Activated CD8-positive, alpha-beta memory T cell treated with anti-CD3 and anti-CD28 coated beads for 4 hours (primary cell): ENCODE measurements at places on chromosomes 7 and 10.
A peak's percentile ranks its signal among the peaks of the same experiment; 100 is the strongest.

- DNase-seq = no peak
Observed at GRCh38 chr10:95035332-95036295, 33.7 kb downstream of the CYP2C8 start.

DNA sequence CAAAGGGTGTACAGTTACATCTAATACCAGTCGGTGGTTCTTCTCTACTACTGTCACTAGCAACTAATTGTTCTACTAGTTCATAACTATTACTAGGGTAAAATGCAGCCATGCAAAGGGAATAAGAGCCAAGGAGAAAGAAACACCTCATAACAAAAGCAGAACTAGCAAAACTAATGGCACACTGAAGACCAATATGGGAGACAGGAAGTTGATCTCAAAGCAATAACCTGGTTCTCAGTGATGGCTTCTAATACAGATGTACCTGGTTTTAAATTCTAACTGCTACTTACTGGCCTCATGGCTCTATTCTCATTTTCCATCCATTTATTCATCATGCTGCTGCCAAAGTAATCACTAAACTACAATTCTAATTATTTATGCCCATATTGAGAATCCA is 170.3 kb downstream of the SEMA3E start:
- DNase-seq = no peak

DNA sequence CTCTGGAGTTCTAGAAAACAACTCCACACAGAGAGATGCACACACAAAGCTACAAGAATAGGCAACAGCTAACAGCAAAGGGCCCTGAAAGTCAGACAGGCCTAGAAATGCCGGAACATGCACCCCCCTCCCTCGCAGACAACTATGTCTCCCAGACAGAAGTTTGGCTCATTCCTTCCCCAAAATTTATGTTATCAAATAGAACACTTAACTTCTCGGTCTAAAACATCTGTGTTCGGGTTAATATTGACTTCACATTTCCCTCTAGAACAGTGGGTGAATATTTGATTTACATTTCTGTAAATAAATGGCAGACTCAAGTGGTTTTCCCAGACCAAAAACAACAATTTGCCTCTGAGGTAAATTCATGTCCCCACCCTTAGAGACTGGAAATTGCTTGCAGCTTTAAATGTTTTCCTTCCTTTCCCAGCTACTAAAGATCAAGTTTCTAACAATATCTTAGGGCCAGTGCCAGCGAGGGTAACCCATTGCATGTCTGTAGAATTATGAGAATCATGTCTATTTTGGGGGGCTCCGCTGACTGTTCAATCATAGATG is 92.5 kb upstream of the INHBA start:
- no peak for DNase-seq

DNA sequence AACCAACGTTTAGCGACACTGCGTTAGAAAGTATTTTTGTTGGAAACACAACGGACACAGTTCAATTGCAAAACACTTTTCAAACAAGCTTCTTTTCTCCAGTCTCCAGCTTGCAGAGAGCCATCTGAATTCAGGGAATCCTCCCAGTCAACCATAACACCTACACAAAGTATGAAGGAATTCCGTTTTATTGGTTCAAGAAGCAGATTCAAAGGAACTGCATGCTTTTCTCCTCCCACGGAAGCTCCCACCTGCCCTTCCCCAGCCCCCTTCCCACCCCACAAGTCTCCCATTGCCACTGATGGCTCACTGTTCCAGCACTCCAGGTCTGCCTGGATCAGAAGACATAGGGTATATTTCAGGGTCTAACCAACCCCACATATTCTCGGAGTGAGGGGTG is 190.6 kb upstream of the TCF7L2 start:
- no peak for DNase-seq

DNA sequence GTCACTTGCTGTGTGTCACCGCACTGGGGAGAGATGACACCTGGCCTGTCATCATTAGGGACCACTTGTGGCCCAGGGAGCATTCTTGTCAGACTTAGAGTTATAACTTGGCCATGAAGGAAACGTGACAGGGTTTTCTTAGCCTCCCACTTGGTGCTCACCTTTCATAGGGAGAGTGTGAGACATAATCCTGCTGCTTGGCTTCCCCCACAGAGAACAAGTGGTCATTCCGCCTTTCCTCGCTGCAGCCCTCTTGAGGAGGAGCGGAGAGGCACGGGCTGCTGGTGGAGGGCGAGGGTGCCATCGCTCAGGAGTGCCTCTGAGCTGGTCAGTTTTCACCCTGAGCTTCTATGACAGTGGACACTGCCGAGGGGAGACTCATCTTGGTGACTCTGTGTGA is 125.0 kb upstream of the GJD4 start:
- no peak for DNase-seq

GRCh38 chr10:60905580-60905979 is 38.4 kb downstream of the RHOBTB1 start:
- DNase-seq = no peak

DNA sequence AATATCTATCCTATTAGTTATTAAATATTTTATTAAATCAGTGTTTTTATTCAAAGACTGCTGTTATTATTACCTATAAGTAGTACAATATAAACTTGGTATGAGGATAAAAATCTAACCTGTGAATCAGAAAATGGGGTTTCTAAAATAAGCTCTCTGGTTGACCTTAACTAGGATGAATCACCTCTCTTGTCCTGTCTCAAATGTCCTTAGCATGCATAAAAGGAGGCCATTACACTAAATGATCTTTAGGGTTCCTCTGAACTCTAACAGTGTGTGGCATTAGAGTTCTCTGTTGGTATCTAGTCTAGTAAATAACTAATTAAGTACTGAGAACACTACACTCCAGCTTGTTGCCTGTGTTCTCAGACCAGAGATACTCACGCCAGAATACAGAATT is 143.1 kb upstream of the LRRTM3 start:
- DNase-seq = no peak

GRCh38 chr7:142642316-142642715 is 107.0 kb upstream of the PRSS1 start:
- no peak for DNase-seq

DNA sequence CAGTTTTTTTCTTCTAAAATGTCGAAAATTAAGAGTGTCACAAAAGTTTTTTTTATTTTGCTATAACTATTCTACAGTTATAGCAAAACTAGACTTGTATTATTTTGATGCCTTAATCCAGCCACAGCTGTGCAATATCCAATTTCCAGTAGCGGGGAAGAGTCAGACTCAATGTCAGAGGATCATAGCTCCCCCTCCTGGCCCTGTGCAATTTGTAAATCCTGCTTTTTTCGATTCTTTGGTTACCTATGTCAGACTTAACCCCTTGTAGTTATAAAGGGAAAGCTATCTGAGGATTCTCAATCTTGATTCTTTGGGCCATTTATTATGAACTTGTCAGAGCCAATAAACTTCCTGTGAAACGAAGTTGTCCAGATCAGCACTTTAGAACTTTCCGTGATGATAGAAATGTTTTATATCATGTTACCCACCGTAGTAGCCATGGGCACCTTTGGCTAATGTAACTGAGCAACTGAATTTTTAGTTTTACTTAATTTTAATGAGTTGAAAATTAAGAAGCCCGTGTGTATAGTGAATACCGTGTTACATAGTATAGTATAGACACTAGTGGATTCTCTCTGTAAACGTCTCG is 87.7 kb upstream of the PRKCQ start:
- no peak for DNase-seq

- DNase-seq = no peak
Observed at GRCh38 chr7:126959649-126960048, 293.1 kb downstream of the GRM8 start.

DNA sequence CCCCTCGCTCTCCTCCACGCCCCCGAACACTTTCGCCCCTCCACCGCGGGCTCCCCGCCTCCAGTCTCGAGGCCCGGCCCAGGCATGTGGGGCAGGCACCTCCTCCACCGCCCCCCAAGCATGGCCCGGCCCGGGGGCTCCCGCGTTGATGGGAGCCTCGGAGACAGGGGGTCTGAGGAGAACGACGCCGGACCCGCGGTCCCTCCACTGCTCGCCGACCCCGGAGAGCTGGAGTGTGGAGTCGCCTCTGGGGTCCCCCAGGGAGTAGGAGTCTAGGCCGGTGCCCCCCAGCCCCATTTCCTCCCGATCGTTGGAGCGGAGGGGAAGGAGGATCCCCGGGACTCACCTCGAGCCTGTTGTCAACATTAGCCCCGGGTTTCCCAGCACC is 206 bp downstream of the UPF2 start:
- peak; percentile 38 for DNase-seq

GRCh38 chr10:121152033-121152432 is 300.9 kb downstream of the WDR11 start:
- no peak for DNase-seq

- DNase-seq = no peak
Observed at GRCh38 chr7:55171157-55171556, 152.3 kb downstream of the EGFR start.

DNA sequence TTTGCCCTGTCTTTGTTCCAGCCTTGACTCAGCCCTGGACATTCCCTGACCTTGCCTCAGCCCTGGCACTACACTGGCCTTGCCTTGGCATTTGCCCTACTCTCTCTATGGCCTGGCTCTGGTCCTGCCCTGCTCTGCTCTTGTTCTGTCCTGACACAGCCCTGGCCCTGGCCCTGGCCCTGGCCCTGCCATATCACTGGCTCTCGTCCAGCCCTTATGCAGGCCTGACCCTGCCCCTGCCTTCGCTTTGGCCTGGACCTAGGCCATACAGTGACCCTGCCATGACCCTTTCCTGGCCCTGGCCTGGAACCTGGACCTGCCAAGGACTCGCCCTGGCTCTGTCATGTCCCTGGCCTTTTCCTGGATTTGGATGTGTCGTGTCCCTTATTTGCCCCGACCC is 646.0 kb downstream of the ZNF37A start:
- DNase-seq = no peak

- no peak for DNase-seq
Observed at GRCh38 chr7:101823596-101823995, 6.2 kb downstream of the CUX1 start.
